ENCODE measurements at places on chromosomes 3 and 15.

GRCh38 chr15:94584833-94585244, 353.5 kb downstream of the MCTP2 start:
- DNase-seq: no peak

DNA sequence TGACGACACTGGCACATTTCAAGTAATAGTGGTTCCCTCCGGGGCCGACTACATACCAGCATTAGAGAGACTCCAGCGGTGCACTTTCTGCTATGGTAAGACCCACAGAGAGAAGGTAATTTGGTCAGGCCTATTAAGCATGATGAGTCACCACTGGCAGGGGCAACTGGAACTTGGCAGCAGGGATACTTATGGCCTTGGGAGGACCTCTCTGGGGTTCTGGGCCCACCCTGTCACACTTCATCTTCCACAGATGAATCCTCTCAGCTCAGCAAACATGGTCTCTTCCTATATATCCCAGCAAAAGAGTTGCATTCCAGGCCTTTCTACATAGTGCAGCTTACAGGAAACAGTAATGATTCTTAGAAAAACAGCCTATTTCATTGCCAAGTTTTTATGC, 88.0 kb downstream of the PIK3R4 start:
- no peak for DNase-seq

DNA sequence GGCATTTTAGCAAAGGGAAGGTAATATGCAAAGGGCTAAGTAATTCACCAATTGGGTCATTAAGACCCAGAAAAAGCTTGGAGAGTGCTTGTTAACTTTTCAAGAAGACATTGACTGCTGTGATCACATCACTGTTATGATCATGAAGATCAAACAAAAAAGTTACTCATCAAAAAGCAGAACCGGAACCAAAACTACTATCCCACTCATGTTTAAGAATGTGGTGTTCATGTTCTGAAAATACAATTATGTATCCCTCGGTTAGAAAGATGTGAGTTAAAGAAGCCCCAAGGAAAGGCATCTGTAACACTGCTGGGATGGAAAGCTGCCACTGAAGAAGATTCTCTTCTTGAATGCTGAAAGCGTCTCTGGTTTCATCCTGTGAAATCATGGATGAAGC, 32.6 kb downstream of the BBX start:
- DNase-seq: no peak

DNA sequence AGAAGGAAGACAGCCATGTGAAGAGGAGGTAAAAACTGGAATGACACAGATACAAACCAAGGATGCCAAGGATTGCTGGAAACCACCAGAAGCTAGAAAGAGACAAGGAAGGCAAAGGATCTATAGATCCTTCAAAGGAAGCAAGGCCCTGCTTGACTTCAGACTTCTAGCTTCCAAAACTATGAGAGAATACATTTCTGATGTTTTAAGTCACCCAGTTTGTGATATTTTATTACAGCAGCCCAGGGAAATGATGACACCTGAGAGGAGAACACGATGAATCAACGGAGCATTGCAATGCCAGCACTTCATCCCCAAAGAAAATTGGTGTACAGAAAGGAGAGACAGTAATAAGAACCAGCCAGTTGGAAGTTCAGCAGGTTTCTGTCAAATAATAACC, 116.3 kb downstream of the MAGI1 start:
- DNase-seq: no peak

GRCh38 chr15:101773496-101774100, 29.7 kb upstream of the OR4F6 start:
- no peak for DNase-seq

GRCh38 chr3:172676196-172676922, 34.5 kb downstream of the NCEH1 start:
- no peak for DNase-seq

Data from CD14-positive monocyte (primary cell).